ENCODE measurements at places on chromosomes 12 and 14.
A peak's percentile ranks its signal among the peaks of the same experiment; 100 is the strongest.

GRCh38 chr12:93526786-93527428, 45.6 kb upstream of the SOCS2 start:
- no peak for DNase-seq

GRCh38 chr12:4292341-4293073, 18.9 kb downstream of the CCND2 start:
- DNase-seq: no peak

DNA sequence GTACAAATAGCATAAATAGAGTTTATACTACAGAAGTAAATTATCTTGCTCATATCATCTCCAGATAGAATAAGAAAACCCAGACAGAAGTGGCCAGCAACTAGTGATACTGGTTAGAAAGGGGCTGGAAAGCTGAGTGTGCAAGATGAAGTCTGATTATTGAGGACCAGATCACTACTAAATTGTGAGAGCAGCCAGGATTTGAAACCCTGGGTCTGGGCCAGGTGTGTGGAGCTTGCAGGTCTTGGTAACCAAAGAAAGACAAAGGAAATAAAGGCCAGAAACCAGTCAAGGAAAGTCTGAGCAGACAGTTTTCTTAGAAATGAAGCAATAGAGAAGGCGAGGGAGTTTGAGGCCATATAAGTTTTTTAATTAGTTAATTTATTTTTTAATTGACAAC, 611.8 kb downstream of the ETNK1 start:
- no peak for DNase-seq

GRCh38 chr14:95862243-95862642, 14.4 kb upstream of the TUNAR start:
- DNase-seq: peak; percentile 27

DNA sequence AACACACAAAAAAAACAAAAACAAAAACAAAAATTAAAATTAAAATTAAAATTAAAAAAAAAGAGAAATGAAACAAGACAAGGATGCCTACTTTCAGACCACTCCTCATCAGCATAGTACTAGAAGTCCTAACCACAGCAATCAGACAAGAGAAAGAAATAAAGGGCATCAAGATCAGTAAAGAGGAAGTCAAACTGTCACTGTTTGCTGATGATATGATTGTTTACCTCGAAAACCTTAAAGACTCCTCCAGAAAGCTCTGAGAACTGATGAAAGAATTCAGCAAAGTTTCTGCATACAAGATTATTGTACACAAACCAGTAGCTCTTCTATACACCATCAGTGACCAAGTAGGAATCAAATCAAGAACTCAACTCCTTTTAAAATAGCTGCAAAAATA, 29.2 kb downstream of the ALG10 start:
- DNase-seq: no peak

DNA sequence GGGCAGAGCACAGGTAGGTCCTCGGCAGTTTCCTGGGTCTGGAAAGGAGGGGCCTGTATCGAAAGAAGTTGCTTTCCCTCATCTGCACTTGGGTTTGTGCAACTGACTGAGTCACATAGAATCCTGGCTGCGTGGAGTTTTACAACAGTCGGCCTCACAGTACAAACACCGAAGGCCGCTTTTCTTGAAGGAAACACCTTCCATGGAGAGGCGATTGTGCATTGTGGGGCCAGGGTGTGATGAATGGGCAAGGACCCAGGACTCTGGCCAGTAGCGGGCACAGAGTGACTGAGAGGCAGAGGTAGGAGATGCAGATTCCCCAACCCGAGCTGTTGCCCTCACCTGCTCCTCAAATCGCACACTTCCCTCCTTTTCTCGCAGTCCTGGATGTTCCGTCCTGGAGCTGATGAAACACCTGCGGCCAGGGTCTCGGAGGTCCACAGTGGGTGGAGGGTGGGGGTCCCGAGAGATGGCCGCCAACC, 7.7 kb downstream of the CCND2 start:
- no peak for DNase-seq

GRCh38 chr12:92505254-92506231, 197.2 kb upstream of the PLEKHG7 start:
- DNase-seq: peak; percentile 79

- no peak for DNase-seq
These were observed 48.5 kb downstream of the FBXO33 start for GRCh38 chr14:39383741-39384140.

GRCh38 chr12:89421092-89421835, 69.0 kb upstream of the DUSP6 start:
- DNase-seq: no peak

DNA sequence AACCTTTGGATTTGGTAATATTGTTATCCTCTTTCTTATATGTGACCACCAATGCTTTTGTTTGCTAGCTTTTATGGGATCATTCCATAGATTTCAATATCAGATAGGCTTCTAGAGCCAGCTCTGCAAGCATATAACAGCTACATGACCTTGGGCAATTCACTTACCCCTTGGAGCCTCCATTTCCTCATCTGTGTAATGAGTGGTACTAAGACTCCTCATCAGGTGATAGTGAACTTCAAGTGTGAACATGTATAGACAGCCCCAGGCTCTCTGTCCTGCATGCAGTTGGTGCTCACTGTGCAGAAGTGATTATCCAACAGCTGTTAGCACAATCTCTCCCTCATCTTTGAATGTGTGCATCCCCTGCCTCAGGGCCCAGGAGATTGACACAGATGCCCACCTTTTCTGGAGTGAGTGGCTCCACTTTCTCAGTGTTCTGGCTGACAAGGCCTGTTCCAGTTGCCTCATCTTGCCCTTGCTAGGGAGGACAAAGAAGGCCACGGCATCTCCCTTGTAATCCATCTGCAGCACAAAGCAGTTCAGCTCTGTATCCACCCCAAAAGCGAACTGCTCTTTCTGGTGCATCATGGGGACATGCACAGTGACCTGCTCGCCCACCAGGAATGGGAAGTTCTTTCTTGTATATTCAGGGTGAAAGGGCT, 9.2 kb downstream of the SERPINA9 start:
- no peak for DNase-seq

DNA sequence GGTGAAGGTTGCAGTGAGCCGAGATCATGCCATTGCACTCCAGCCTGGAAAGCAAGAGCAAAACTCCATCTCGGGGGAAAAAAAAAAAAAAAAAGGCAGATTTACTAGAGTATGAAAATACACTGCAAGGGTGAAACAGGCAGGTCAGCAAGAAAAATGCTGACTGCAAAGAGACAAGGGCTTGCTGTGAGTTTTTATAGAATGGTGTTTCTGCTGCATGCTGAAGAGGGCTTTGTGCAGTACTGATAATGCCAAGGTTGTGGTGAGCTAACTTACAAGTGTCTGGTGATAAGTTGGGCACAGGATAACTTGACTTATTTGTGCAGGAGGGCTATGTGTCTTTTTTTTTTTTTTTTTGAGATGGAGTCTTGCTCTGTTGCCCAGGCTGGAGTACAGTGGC, 25.9 kb upstream of the SRP54 start:
- DNase-seq: no peak

DNA sequence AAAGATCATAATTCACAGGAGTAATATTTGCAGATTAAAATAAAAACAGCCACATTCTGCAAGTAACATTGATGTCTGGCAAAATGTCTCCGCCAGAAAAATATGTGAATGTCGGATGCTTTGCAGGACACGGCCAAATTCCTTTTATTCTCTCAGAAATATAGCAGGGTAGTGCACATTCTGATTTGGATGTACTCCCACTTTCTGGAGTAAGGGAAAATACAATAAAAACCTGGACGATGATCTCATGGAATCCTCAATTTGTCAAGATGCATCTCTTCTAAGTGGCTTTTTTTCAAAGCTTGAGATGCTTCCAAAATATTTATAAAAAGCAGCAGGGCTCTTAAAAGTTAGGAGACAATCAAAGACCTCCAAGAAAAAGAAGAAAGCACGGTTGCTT, 133.3 kb downstream of the TBX5 start:
- DNase-seq: no peak

DNA sequence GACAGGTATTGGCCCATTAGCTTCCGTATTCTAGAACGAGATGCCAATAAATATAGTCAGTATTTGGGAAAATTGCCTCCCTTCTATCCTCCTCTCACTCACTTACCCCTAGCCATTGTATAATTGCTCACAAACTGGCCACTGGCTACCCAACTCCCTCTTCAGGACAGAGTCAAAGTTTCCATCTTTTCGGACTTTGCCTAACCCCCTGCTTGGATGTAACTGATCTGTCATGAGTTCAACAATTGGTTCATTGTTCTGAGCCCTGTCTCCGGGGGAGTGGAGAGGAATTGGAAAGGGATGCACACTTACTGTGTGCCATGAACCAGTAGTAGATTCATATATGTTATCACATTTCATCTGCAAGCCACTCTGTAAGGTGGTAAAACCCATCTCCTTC, 12.2 kb downstream of the MYRFL start:
- DNase-seq: no peak

DNA sequence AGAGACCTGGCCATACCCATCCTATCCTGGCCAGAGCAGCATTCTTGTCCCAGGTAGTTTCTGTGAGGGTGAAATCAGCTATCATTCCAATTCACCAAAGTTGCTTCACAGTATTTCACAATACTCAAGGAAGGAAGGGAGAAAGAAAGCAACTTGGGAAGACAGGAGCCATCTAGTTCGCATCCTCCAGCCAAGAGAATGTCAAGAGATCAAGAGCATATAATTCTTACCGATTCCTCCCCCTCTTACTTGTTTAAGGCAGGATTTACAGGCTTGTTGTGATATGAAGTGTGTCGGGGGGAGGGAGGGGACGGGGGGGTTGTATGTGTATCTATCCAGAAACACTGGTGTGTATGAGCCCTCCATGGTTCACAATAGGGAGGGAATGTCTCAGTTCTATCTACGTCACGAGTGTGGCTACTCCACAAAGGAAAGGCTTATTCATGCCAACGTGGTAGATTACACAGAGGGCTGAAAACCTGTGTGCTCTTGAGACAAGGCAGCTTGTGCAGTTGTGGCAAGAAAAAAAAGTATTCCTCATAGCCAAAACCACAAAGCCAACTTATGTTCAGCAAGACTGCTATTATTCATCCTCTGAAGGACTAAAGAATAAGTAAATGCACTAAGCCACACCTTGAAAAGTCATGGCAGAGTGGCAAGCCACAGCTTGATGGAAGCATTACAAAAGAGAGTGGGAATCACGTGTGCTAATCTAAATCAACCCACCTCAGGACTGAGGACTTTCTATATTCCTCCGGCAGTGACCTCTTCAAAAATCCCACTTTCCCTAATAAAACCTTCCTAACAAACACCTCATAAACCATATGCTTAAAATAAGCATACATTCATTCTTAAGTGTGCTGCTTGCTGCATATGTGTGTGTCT, 35.0 kb downstream of the CORO1C start:
- peak; percentile 48 for DNase-seq

Data from NB4 (cell line).